ENCODE measurements at places on chromosomes 16 and 17.

- no peak for DNase-seq
Observed at GRCh38 chr17:36627101-36627500, 25.7 kb downstream of the MRM1 start.

DNA sequence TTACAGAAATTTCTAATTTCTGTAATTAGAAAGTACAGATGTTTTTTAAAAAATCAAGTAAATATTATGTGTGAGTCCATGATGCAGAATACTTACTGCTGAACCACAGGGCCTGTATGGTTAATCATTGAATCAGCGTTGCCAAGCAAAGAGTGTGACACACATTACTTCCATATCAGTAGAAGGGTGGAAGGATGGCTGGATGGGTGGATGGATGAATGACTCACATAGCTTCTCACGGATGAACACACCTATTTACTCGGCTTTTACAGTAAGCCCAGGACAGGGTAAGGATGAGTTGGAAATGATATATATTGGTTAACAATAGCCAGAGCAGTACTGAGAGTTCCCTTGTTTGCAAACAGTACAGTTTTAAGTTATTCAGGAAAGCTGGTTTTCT, 495.9 kb upstream of the RBFOX1 start:
- DNase-seq, result no peak

DNA sequence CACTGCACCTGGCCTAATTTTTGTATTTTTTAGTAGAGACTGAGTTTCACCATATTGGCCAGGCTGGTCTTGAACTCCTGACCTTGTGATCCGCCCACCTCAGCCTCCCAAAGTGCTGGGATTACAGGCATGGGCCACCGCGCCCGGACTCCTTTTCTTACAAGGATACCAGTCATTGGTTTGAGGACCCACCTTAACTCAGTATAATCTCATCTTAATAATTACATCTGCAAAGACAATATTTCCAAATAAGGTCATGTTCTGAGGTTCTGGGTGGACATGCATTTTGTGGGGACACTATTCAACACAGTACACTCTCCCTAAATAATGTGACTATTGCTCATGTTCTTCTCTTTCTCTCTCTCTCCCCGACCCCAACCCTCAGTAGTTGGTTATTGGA, 63.7 kb downstream of the ERCC4 start:
- no peak for DNase-seq

GRCh38 chr17:83189044-83190003, 109.9 kb downstream of the METRNL start:
- peak; percentile 43 for DNase-seq

DNA sequence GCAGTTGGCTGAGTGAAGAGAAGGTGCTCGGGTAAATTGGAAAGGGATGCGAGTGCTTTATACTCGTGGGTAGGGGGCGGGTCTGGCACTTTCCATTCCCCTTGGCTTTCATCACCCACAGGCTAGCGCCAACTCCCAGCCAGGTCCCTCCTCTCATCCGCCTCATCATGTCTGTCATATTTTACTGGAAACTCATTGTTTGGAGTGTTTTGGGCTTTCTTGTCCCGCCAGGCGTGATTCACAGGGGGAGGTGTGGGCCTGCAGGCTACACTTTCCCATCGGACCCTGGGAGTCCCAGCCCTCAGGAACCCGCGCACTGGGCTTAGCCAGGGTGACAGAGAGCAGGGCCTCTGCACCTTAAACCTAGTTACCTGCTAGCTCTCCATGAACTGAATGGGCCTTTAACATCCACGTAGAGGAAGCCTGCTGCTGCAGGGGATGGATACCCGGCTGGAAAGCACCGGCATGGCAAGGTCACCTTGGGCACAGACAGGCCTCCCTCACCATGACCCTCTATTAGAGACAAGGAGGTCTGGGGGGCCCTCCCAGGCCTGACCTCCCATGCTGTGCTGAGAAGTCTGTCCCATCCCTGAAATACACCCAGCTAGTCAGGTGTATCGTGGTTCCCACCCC, at the start of gene KRT14:
Gene KRT14 (minus strand): TSS at position 33 of the 633 bp plus-strand sequence. CDS start 61 bp downstream, outside the sequence.
- no peak for DNase-seq

- no peak for DNase-seq
Observed at GRCh38 chr17:49823614-49824013, 24.3 kb downstream of the TAC4 start.

DNA sequence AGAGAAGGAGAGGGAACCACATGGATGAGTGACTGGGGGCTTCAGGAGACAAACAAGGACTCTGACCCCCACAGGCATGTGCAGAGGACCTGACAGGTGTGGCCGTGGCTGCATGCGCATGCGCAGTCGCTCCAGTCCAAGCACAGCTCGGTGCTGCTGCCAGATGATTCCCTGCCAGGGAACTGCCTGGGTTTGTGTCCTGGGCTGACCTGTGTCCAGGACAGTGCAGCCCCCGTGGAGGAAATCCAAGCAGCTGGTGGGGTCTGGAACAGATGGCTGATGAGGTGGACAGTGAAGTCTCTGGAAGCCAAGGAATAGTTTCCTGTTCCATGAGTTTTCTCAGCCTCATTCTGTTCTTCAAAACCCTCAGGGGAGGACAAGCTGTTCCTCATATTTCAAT, 27.3 kb downstream of the LASP1 start:
- peak; percentile 74 for DNase-seq

All from hindlimb muscle (tissue), 1 donor.